Dermis microvascular lymphatic vessel endothelial cell (primary cell): ENCODE measurements at places on chromosomes 3 and 15. TPM values are rescaled to one million over a fixed set of nuclear protein-coding genes. Genes with fewer than 3 reads are reported as not detected.

Gene INKA1
- total RNA-seq = 13.6 and 15.0 TPM in 2 replicates

Gene GOLGA6D
- total RNA-seq = not detected in 2 replicates

Gene CLSTN2
- under 0.01 and 0.13 TPM in 2 replicates for total RNA-seq

Gene UNC13C
- not detected in 2 replicates for total RNA-seq

Gene CPB1
- total RNA-seq = not detected in 2 replicates

Gene LMAN1L
- not detected in 2 replicates for total RNA-seq

Gene CFAP100
- total RNA-seq = not detected in 2 replicates

Gene ADGRG7
- not detected in 2 replicates for total RNA-seq

Gene SLC7A14
- total RNA-seq = under 0.01 and 0.13 TPM in 2 replicates

Gene SLC38A3
- total RNA-seq = under 0.01 TPM in 2 replicates

Gene GOLGA6B
- not detected in 2 replicates for total RNA-seq

Gene GPR176
- total RNA-seq = 4.3 and 8.5 TPM in 2 replicates

Gene CSPG5
- total RNA-seq = 0.26 and 0.38 TPM in 2 replicates

Gene CLDN18
- total RNA-seq = not detected in 2 replicates

Gene CKMT1A
- total RNA-seq = not detected in 2 replicates

Gene MASP1
- 0.77 and 1.9 TPM in 2 replicates for total RNA-seq

Gene TMCO5A
- not detected in 2 replicates for total RNA-seq

Gene DUOX1
- total RNA-seq = not detected in 2 replicates

Gene OSBPL10
- 8.0 and 14.0 TPM in 2 replicates for total RNA-seq

Gene ROBO1
- total RNA-seq = 0.51 and 0.64 TPM in 2 replicates

Gene GOLGA8R
- total RNA-seq = 0.25 and 0.26 TPM in 2 replicates

Gene C3orf20
- not detected in 2 replicates for total RNA-seq

Gene SERPINI2
- not detected in 2 replicates for total RNA-seq

Gene CCDC54
- total RNA-seq = not detected in 2 replicates

Gene MPI
- total RNA-seq = 24.3 and 38.9 TPM in 2 replicates

Gene CPNE9
- total RNA-seq = not detected in 2 replicates

Gene ACKR4
- under 0.01 and 0.13 TPM in 2 replicates for total RNA-seq

Gene MAP1A
- total RNA-seq = under 0.01 and 0.13 TPM in 2 replicates

Gene MFGE8
- total RNA-seq = 26.7 and 50.3 TPM in 2 replicates

Gene ILDR1
- total RNA-seq = not detected in 2 replicates

Gene SLC6A11
- not detected in 2 replicates for total RNA-seq

Gene COLQ
- 0.39 and 1.9 TPM in 2 replicates for total RNA-seq

Gene LYSMD2
- total RNA-seq = 16.4 and 23.9 TPM in 2 replicates

Gene HTD2
- total RNA-seq = 4.1 and 8.1 TPM in 2 replicates

Gene PLS1
- total RNA-seq = 0.38 and 1.2 TPM in 2 replicates

Gene ZNF80
- total RNA-seq = not detected in 2 replicates

Gene GPR27
- total RNA-seq = not detected in 2 replicates

Gene PIF1
- 4.4 and 9.0 TPM in 2 replicates for total RNA-seq

Gene BOC
- 0.13 TPM in 1 of 2 replicates, not detected in the other for total RNA-seq

Gene CD200R1
- total RNA-seq = not detected in 2 replicates

Gene PRKCD
- 1.9 and 3.0 TPM in 2 replicates for total RNA-seq

Gene CHAC1
- 1.4 and 1.9 TPM in 2 replicates for total RNA-seq
